Dermis microvascular lymphatic vessel endothelial cell (primary cell): ENCODE measurements at places on chromosomes 6 and 20.
A peak's percentile ranks its signal among the peaks of the same experiment; 100 is the strongest.

- peak; percentile 92 for DNase-seq
Observed at GRCh38 chr6:44265007-44265721, at the start of gene NFKBIE. TSS of gene NFKBIE (minus strand) at chr6:44265551. CDS start at chr6:44265346, 205 bp downstream.

- DNase-seq = no peak
Observed at GRCh38 chr20:35432430-35432735, 5.6 kb downstream of the GDF5 start.

DNA sequence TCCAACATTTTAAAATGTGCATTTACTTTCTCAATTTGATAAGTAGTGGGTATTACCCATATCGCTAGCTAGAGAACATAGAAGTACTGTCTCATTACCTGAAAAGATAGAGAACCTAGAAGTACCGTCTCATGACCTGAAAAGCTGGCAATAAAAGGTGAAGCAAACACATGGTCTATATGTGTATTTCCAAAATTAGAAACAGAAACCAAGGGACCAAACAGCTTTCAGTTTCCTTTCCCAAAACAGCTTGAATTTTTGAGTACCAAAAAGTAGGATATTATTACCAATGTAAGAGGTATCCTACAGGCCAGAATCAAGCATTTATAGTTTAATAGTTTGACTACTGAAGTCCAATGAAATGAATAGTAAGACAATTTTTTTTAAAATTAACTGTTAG lies 77.2 kb downstream of the KIF13A start:
- DNase-seq = no peak

- no peak for DNase-seq
Observed at GRCh38 chr6:168666170-168666569, 225.2 kb downstream of the SMOC2 start.

DNA sequence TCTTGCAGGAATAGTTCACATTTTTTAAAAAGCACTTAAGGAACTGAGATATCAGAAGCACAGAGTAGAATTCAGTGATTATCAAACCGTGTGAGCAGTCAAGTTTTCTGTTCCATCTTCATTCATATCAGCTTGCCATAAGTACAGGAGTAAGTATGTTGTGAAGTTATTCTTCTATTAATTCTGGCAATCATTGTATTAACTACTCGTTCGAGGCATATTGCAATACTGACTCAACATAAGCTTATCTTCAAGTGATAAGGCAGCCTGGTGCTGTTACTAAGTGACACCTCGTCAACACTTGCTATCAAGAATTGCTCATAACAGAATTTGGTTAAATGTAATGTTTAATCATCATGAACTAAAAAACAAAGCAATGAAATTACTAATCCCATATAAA lies 75.7 kb upstream of the SNX9 start:
- DNase-seq = no peak

GRCh38 chr6:45450831-45451230 lies 73.1 kb upstream of the SUPT3H start:
- no peak for DNase-seq

DNA sequence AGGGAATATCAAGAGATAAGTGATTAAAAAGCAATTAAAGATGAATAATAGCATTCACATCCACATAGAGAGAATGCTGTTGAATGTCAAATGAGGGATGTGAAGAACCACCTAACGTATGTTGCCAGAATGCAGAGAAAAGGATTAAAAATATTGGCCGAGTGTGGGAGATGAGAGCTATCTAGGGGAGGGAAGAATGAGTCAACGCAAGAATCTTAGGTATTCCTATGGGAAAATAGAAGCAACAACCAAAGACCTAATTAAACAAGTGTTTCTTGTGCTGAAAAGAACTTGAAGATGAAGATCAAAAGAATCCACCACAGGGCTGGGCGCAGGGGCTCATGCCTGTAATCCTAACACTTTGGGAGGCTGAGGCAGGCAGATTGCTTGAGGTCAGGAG lies 12.2 kb upstream of the RSPH3 start:
- DNase-seq = no peak

DNA sequence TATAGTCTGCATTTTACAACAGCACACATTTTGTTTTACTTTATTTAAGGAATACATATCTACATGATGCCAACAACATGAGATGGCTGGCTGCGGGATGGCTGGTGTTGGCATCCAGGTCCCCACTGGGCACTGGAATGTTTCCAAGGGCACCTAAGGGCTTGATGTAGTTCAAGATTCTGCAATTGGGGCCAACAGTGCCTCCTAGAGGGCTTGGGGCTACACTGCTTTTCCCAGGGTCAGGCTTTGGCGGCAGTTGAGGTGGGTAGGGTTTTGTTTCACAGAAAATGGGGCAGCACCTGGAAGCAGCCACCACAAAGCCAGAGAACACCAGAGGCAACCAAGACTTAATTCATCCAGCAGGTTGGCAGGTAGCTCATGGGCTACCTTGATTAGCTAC lies 202.2 kb upstream of the PRND start:
- no peak for DNase-seq

- DNase-seq = no peak
Observed at GRCh38 chr6:118101220-118101619, 194.2 kb downstream of the SLC35F1 start.

- no peak for DNase-seq
Observed at GRCh38 chr6:7236306-7237209, 76.4 kb downstream of the SSR1 start.

GRCh38 chr6:12090714-12091113 lies 78.6 kb downstream of the HIVEP1 start:
- DNase-seq = no peak

- no peak for DNase-seq
Observed at GRCh38 chr6:109236115-109237076, 141.1 kb downstream of the CEP57L1 start.

GRCh38 chr6:75504465-75505222 lies 11.0 kb upstream of the FILIP1 start:
- DNase-seq = peak; percentile 15

- peak; percentile 47 for DNase-seq
Observed at GRCh38 chr6:13528777-13529343, 41.5 kb upstream of the GFOD1 start.

DNA sequence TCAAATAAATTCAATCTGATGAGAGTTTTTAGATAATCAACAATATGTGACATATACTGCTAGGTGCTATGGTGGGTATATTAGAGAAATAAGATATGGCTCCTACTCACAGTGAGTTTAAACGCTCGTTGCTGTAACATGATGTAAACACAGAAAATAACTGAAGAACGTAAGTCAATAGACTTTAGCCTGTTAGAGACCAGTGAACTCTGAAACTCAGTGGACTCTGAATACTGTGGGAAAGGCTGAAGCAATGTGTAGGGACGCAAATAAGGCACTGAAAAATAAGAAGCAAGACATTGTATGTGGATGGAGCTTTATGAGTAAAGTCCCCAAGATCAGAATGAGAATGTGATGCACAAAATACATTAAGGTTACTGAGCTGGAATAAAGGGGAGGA lies 431.6 kb downstream of the TFAP2B start:
- DNase-seq = no peak

- no peak for DNase-seq
Observed at GRCh38 chr6:170253910-170254269, 37.0 kb downstream of the DLL1 start.

DNA sequence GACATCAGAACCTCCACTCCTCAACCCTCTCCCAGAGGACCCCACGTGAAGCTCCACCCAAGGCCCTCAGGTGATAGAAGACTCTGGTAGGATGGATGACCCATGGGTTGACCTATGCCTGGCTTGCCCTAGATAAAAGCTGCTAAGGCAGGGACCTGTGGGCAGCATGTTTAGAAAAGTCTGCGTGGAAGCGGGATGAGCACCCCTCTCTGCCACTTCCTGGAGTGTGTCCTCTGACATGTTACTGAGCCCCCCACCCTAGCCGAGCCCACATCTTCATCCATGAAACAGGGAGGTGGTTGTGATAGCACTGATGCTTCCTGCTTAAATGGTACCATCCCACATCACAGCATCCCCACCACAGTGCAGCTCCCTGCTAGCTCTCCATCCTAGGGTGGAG lies 21.8 kb downstream of the MOCS1 start:
- no peak for DNase-seq

GRCh38 chr20:23225407-23226060 lies 125.1 kb upstream of the NXT1 start:
- DNase-seq = no peak

DNA sequence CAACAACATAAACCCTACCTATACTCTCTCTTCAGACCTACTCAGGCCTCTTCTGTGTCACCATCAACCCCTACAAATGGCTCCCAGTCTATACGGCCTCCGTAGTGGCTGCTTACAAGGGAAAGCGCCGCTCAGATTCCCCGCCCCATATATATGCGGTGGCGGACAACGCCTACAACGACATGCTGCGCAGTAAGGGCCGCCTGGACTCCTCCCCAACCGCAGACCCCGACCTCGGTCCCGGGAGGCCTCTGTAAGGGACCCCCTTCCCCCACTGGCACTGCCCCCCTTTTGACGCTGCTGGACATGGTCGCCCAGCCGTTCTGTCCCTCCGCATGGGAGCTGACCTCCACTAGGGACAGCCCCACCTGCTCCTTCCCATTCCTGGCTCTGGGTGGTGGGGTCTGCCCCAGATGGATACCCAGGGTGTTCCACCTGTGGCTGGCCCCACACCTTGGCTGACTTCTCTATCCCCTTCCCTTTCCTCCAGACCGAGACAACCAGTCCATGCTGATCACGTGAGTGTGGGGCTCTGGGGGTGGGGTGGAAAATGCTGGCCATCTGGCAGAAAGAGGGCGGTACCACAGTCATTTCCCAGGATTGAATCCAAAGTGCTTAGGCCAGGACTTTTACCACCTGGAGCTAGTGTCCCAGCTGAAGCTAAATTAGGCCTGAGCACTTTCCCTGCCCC lies 25.0 kb downstream of the MYH7B start:
- DNase-seq = peak; percentile 67

DNA sequence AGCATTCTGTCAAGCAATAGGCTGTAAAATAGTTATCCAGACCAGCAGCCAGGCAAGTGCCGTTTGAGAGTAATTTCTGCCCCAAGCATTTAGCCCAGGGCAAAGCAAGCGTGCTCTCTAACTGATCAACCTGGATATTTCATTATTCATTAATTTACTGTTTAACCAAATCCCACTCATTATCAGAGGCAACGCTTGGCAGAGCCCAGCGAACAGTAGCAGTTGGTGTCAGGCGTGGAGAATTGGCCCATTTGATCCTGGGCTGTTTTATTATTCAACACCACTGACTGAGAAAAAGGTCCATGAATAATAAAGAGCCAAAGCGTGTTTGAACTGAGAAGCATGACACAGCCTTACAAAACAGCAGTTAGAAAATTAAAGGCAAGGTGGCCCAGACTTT lies 35.3 kb downstream of the TFAP2B start:
- DNase-seq = no peak

- no peak for DNase-seq
Observed at GRCh38 chr20:3473944-3474343, 3.1 kb downstream of the ATRN start.

DNA sequence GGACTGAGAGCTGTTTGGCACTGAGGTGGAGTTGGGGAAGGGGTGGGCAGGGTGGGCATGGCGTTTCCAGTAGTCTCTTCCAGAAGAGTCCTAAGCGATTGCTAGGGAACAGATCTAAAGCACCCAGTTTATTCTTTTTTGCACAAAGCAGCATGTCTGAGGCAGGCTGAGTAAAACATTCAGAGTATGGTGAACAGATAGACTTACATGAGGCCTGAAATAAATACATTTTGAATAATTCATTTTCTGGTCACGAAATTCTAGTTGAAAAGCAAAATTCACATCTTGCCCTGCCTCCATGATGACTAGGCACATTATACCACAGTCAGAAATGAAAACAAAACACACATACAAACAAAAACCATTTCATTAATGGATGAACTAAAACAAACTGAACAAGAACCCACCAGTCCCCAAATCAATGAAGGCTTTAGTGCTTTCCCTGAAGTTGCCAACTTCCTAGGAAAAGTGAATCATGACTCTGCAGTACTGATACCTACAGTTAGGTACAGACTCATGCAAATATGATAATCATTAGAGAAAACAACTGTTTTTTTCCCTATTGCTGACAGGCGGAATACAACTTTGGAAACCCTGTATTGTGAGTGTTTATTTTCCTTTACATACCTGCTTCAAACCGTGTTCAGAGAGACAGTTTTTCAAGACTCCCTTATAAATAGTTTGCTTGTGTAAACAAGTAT lies 702.9 kb upstream of the POU3F2 start:
- no peak for DNase-seq

DNA sequence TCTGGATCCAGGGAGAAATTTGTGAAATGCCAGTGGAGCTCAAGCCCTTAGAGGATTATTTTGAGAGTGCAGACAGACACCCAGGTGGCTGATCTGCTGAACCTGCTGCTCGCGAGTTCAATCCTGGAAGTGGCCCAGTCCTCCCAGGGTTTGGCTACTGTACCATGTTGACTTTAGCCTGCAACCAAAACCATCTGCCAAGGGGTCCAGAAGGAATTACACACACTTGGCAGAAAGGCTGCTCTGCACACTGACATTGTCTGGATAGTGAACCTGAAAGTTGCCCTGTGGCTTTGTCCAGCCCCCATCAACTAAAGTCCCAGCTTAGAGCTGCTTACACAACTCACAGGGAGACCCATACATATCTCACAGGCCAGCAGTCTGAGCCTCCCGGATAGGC lies 21.6 kb upstream of the PI3 start:
- no peak for DNase-seq

DNA sequence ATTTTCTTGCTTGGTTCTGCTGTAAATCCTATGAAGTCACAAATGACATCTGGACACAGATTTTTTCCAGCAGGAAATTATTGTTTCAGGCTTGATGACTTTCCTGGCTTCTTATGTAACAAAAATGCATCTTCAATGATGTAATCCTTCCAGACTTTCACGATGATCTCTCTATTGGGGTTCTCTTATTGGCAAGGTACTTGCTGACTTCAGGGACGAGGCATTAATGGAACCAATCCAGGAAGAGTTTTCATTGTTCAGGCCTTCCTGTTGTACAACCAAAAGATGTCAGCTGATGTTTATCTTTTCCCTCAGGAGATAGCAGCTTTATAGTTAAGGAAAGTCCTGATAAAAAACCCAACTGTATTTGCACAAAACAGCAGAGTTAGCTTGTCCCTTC lies 118.5 kb upstream of the MMS22L start:
- peak; percentile 80 for DNase-seq

DNA sequence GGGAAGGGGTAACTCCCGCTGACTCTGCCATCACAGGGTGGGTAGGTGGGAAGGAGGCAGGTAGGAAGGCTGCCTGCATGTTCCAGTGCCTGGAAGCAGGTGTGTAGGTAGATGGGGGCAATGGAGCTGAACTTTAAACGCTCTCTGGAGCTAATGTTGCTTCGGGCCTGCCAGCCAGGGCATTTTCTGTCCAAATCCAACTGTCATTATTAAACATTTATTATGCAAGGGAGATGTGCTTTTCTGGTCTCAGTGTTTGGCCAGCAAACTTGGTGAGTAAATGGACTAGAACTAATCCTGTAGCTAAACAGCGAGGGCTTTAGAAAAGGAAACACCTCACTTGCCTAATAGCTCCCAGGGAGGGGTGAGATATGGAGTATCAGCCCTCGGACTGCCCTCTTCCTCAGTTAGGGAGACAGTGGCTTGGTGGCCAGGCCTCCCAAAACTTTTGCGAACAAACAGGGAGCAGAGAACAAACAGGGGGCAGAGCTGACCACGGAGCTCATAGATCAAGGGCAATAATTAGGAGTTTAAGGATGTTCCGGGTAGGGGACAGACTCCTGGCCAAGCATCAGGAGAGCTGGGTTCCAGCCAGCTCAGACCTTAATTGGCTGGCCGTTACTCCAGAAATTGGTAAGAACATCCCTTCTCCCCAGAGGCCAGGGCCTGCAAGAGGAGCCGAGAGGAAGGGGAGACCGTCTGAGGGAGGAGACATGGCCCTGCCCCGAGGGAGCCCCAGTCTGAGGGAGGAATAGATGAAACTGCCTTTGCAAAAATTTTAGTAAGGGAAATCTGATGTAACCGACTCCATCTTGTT lies 131.1 kb downstream of the VEGFA start:
- no peak for DNase-seq
